T-helper 2 cell treated with Interferon-gamma antibody and Interleukin-4, amounts not matched to agents 5 μg/mL and 100 μg/mL, for 36 hours (primary cell): ENCODE measurements at places on chromosomes 3 and 15.

DNA sequence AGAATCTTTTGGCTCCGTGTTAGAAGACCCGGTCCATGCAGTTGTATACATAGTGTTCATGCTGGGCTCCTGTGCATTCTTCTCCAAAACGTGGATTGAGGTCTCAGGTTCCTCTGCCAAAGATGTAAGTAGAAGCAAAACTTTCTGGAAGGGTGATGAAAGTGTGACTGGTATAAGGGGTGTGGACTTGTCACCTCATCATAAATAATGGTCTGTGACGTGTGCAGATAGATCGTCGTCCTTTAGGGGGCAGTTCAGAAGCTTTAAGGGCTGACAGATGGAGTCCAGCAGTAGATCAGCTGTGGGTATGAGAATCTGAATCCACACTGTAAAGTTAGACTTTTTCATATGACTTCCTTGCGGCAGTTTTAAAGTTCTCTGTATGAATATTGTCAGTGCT, 15.3 kb downstream of the SEC61A1 start:
- no peak for DNase-seq

DNA sequence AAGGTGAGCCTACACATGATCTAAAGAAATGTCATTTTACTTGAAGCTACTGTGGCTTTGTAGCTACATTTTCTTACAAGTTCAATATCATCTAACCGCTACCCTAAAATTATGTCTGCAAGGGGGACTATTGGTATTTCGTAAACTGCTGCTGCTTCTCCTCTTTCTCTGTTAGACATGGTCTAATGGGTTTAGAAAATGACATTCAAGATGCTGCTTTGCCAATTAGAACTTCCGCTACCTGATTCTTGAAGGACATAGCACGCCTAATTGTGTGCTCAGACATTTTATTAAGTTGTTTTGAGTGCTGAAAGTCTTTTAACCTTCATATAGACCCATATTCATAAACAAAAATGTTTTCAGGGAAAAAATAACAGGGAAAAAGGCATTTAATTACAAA, 283.7 kb upstream of the ICE2 start:
- no peak for DNase-seq

DNA sequence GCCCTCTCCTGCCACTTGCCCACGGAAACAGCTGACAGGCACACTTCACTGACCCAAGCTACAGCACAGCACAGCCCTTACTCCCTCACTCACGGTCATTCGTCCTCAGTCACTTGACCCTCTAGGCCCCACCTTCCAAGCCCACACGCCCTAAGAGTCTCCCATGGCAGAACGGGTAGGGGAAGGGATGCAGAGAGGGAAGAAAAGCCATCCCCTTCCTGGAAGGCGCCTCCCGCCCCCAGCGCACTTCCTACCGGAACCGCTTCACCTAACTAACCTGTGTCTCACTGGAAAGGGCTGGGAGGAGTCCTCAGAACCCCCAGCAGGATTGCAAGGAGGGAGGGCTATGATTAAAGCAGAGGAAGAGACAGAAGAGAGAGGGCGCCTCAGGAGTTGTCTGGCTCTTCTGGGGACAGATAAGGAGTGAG, 22.9 kb downstream of the EPHB3 start:
- DNase-seq, result no peak

- no peak for DNase-seq
These were observed 11.0 kb downstream of the ETV5 start for GRCh38 chr3:186097663-186098451.

- no peak for DNase-seq
These were observed 294.6 kb downstream of the NTRK3 start for GRCh38 chr15:87961851-87962420.

- DNase-seq, result no peak
These were observed 152.7 kb downstream of the IL20RB start for GRCh38 chr3:137110392-137110996.

GRCh38 chr3:176766862-176767261, 430.4 kb downstream of the TBL1XR1 start:
- DNase-seq, result no peak

- no peak for DNase-seq
These were observed 14.1 kb downstream of the ARL13B start for GRCh38 chr3:93994056-93994455.

DNA sequence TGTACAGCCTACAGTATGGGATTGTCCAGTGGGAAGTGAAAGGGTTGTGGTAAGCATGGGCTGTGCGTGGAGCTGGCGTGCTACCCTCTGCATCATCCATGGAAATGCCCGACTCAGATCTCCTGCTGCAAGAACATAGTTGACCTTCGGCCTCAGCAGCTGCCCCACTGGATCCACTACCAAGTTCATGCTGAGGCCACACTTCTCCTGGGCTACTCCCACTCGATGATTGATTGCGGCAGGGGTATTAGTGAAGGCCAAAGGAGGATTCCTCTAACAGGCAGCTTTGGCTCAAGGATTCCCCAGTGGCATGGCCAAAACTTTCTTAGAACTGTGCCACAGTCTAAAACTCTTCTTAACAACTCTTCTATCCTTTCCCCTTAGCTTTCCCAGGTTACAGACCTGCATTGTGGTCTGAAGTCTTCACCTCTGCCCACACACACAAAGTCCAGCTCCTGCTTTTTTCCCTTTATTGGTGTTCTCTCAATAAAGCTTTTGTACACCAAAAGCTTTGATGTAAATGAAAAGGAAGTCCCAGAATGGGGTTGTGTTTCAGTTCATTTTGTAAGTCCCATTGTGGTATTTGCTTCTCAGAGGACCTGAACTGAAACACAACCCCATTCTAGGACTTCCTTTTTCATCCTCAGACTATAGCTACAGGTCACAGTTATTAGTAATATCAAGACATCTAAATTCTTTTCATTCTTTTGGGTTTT, 4.9 kb upstream of the TBC1D5 start:
- DNase-seq, result no peak

GRCh38 chr3:46706771-46707582, 5.8 kb downstream of the TMIE start:
- no peak for DNase-seq

GRCh38 chr3:138434875-138435772, 708 bp downstream of the ESYT3 start:
- no peak for DNase-seq

- DNase-seq, result no peak
These were observed 8.6 kb upstream of the STX19 start for GRCh38 chr3:94036909-94037507.

DNA sequence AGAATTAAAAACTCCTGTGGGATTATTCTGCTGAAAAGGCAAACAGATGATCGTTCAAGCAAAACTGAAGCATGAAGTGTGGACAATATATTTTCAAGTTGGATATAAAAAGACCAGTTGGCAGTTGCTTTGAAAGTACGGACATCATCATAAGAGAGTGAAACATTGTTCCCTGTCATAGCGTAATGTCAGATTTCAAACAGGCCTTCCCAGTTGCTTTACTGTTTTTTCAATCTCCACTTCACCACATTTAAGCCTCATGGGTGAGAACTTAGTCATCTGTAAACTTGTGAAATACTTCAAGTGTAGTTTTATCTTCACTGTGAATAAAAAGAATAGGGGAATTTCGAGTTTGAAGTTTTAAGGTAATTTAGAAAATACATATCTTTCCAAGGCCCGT, 435.1 kb upstream of the CNTN3 start:
- DNase-seq, result no peak
